Cardiac ventricle fibroblast (primary cell): ENCODE measurements at places on chromosomes 1 and 21. TPM values are rescaled to one million over a fixed set of nuclear protein-coding genes. Genes with fewer than 3 reads are reported as not detected.

The LENEP gene
- total RNA-seq, result not detected in 2 replicates

The LEFTY1 gene
- not detected in 2 replicates for total RNA-seq

The LMX1A gene
- not detected in 2 replicates for total RNA-seq

The BEND5 gene
- 1.1 and 1.5 TPM in 2 replicates for total RNA-seq

The NECTIN4 gene
- 0.10 TPM in 1 of 2 replicates, not detected in the other for total RNA-seq

The CELA3A gene
- total RNA-seq, result not detected in 2 replicates

The SLC35F3 gene
- total RNA-seq, result not detected in 2 replicates

The SYPL2 gene
- total RNA-seq, result 0.29 and 1.00 TPM in 2 replicates

The PEAR1 gene
- 6.9 and 7.7 TPM in 2 replicates for total RNA-seq

The CXADR gene
- total RNA-seq, result 4.1 and 4.4 TPM in 2 replicates

The PLD5 gene
- not detected in 2 replicates for total RNA-seq

The INSRR gene
- total RNA-seq, result under 0.01 TPM in 1 of 2 replicates, not detected in the other

The FAM3B gene
- not detected in 2 replicates for total RNA-seq

The SLAMF9 gene
- total RNA-seq, result not detected in 2 replicates

The SPRR5 gene
- total RNA-seq, result not detected in 2 replicates
